Heart right ventricle (tissue), 16 donors: ENCODE measurements at places on chromosomes 3 and 15. TPM values are rescaled to one million over a fixed set of nuclear protein-coding genes. Genes with fewer than 3 reads are reported as not detected.

SETMAR gene
- polyA plus RNA-seq: 6.0 TPM

ANP32A gene
- 141 TPM for polyA plus RNA-seq

DNA sequence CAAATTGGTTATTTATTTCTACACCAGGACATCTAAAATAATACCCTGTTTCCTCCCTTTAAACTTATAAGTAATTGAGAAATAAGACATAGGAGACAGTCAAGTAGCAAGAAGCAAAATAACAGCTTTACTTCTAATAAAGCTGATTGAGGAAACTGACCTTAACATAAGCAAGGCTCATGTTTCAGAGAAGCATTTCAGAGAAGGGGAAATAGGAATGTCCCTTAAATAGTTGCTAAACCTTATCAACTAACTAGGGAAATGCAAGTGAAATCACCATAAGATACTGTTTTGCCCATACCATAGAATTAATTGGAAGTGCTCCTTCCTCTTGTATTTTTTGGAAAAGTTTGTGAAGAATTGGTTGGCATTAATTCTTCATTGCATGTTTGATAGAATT is 84.9 kb downstream of the B3GALNT1 start:
- no peak overlapping the region for H3K4me3 ChIP-seq
- no peak overlapping the region for H3K27ac ChIP-seq
- H3K4me1 ChIP-seq: peaks cover 17% of the 10 kb centered on the region
- H3K27me3 ChIP-seq: no peaks in the 10 kb centered on the region
- no peaks in the 10 kb centered on the region for H3K36me3 ChIP-seq

DNA sequence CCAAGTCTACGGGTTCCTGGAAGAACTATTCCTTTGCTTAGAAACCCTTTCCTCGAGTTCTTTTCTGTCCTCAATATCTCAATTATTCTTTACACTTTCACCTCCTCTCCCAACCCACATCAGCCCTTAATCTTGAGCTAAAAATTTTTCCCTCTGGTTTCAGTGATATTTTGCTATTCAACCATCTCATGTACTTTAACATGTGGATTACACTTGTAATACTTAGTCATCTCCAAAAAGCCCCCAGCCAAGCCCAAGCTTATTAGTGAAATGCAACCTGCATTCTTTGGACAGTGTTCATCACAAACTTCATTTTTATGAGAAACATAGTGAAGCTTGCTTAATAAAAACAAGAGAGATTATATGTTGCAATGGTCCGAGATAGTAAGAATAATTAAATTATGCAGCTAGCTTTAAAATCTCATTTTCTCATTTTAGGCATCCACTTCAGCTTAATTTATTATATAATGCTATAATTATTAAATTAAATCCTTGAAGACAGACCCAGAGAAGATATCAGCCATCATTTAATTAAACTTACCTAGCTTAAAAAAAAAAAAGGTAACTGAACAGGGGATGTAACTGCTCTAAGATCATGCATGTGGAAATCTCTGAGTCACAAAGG is 534.5 kb upstream of the TBL1XR1 start:
- H3K4me1 ChIP-seq: peaks cover 5% of the 10 kb centered on the region
- no peak for DNase-seq
- H3K4me3 ChIP-seq: no peak overlapping the region
- H3K27me3 ChIP-seq: no peaks in the 10 kb centered on the region
- no peak overlapping the region for H3K27ac ChIP-seq

DNA sequence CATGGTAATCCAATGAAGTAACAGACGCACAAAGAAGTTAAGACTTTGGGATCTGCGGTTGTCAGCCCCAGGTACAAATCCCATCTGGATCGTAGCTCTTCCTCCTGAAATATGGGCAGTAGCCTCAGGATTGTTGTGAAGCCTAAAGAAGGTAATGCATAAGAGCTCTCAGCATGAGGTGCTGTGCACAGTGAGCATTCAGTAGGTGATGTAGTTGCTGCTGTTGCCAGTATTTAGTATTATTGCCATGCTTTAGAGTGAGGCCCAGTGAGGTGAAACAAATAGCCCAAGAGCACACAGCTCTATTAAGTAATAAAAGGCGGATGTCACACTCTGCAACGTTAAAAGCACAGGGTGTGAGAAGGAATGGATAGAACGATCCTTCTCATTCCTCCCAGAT is 225.7 kb downstream of the GABRG3 start:
- H3K4me1 ChIP-seq: no peaks in the 10 kb centered on the region
- H3K27ac ChIP-seq: no peak overlapping the region
- DNase-seq: no peak
- H3K36me3 ChIP-seq: no peaks in the 10 kb centered on the region
- no peaks in the 10 kb centered on the region for H3K27me3 ChIP-seq

DNA sequence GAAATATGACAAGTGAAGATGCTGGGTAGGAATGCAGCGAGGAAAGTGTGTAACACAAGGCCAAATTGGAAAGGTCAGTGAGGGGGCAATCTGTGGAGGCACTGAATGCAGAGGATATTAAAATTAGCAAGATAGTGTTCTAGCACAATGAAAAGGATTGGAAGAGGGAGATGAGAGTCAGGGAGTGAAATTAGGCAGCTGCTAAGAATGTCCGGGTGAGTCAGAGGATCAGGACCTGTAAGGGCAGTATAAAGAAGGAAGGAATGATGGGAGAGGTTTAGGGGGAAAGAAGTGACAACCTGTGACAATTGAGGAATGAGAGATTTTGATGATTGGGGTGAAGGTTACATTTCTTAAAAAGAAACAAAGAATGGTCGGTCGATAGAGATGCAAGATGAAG is 103.5 kb downstream of the UBE3A start:
- H3K27ac ChIP-seq: no peak overlapping the region
- no peaks in the 10 kb centered on the region for H3K4me1 ChIP-seq
- H3K27me3 ChIP-seq: no peaks in the 10 kb centered on the region
- DNase-seq: no peak
- H3K36me3 ChIP-seq: peaks cover 25% of the 10 kb centered on the region

DNAH12 gene
- 0.01 TPM for polyA plus RNA-seq

DNA sequence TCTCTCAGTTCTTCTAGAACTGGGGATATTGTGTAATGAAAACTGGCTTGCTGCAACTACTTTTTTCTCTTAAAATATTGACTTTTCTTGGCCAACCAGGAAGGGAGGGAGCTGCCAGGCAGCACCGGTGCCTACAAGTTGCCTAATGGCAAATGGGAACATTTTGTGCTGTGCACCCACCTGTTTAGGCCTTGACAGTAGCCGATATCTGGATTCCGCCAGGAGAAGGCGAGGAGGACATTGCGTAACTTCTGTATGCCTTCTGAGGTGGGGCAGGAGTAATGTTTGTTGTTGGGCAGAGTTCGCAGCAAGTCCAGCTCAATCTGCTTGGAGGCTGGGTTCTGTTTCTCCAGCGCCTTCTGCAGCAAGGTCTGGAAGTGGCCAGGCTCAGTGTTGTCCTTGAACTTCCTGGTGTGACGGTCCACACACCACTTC is 64.9 kb downstream of the TBC1D2B start:
- no peaks in the 10 kb centered on the region for H3K27me3 ChIP-seq
- no peak overlapping the region for H3K4me3 ChIP-seq
- H3K4me1 ChIP-seq: peaks cover 10% of the 10 kb centered on the region
- DNase-seq: no peak

KBTBD13 gene
- polyA plus RNA-seq: 7.8 TPM

DNA sequence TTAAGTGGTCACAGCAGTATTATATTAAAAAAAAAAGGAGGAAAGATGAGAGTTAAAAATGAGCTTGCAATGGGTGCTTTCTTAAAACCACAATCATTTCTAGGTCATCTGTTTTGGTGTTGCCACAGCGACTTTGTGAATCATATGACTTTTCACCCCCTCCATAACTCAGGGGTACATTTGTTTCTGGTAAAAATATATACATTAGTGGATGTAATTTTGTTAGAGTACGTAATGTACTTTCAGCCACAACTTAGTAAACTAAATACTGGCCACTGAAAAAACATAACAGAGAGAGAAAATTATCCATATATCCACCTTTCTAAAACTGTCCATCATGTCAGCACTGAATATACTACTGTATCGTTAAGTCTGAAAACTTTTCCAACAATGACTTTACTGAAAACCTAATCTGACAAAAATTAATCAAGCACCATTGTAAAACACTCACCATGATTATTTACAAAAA is 3.4 kb downstream of the ANKRD28 start:
- H3K4me1 ChIP-seq: peaks cover 8% of the 10 kb centered on the region
- DNase-seq: no peak
- peaks cover 15% of the 10 kb centered on the region for H3K36me3 ChIP-seq
- H3K27ac ChIP-seq: no peak overlapping the region
- H3K27me3 ChIP-seq: no peaks in the 10 kb centered on the region

MST1R gene
- 1.7 TPM for polyA plus RNA-seq

DNA sequence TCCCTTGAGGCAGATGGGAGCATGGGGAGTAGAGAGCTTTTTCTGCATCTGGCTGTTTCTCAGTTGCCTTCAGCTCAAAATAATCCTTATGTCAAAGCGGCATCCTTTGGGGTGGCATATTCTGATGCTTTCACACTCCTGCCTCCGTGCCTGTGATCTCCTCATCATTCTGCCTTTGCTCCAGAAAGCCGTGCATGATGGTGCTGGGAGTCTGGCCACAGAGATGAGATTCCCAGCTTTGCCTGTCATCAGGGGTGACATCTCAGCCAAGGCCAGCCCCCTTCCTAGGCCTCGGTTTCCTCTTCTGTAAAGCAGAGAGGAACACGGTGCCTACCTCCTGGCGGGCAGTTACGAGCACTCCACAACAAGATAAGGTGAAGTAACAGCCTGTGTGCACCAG is 96.3 kb upstream of the ALDH1A3 start:
- no peaks in the 10 kb centered on the region for H3K4me1 ChIP-seq

DNA sequence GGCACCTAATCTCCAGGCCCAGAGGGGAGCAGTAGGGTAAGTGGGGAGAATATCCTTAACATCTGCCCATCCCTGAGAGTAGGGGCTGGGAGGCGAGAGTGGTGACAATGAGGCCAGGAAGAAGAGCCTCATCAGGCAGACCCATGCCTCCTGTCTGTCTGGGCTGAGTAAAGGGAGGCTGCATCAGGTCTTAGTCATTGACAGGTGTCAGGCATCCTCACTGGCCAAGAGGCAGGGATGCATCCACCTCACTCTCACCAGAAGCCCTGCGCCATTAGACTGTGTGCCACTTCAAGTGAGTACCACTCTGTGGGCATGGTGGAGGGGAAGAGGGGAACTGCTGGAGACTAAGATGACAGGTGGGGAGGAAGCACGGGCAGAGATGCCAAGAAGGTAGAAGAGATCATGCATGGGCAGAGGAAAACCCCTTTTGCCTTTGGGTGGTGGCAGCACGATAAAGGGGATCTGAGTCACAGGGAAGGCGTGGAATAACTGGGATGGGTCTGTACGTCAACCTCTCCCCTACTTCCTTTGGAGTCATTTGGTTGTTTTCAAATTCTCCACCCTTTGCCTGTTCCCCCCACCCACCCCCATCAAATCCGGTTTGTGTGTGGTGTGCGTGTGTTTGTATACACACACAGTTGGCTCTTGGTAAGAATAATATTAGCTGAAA is 14.1 kb downstream of the ANAPC13 start:
- H3K36me3 ChIP-seq: peaks cover 14% of the 10 kb centered on the region
- H3K4me3 ChIP-seq: no peak overlapping the region
- no peaks in the 10 kb centered on the region for H3K27me3 ChIP-seq
